ENCODE measurements at places on chromosomes 5 and 9.

GRCh38 chr5:411728-412127, 31.2 kb upstream of the EXOC3 start:
- no peak for DNase-seq

- no peak for DNase-seq
These were observed 29.2 kb downstream of the EXOC3 start for GRCh38 chr5:472076-472655.

GRCh38 chr5:10533226-10533625, 30.6 kb upstream of the ANKRD33B start:
- DNase-seq = no peak

DNA sequence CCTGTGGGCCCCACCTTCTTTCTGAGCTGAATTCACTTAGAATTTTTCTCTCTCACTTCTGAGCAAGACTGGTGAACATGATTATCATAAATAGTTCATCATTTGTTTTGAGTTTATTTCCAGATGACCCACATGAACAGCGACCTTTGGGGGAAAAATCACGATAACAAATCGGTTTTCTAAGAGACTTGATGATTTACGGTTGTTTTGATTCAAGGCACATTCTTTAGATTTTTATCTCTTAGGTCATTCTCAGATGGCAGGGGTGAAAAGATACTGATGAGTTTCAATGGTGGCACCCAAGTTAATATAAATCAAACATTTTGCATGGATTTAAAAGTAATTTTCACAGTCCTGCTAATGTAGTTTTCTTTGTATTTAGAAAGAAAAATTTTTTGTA, 95.1 kb downstream of the DMXL1 start:
- no peak for DNase-seq

GRCh38 chr5:146331423-146331822, 7.2 kb upstream of the POU4F3 start:
- DNase-seq = no peak

DNA sequence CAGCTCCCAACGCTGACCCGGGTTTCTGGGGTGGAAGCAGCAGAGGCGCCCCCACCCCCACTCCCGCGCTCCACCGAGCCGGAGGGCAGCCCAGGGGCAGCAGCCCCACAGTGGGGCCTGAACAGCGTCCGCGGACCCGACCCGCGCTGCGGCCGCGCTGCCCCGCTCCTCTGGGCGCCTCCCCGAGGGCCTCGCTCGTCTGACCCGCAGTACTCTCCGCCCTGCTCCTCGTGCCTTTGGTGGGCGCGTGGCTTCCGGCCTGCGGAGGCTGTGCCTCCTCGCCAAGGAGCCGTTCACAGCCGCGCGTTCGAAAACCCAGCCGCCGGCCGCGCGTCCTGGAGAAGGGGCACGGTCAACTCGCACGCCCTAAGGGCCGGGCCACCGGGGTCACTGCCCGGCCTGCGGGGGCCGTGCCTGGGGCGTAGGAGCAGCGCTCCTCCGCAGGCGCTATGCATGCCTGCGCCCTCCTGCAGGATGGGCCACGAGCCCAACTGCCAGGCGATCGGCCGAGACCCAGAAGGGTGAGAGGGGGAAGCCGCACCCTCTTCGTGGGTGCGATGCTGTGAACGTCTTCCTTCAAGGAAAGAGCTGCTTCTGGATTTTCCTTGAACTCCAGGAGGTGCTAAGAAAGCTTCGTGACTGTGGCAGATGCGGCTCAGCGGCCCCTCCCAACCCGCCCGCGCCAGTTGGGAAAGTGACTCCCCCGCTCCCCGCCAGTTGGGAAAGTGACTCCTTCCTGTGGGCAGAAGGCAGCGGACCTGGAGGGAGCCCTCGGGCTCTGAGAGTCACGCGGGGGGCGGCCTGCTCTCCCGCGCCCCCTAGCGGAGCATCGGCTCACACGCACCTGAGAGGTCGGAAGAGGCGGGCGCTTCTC, 82.7 kb downstream of the HSD17B3 start:
- peak; percentile 23 for DNase-seq

- no peak for DNase-seq
These were observed 44.0 kb upstream of the MAN2A1 start for GRCh38 chr5:109645707-109646192.

GRCh38 chr5:126441230-126441629, 18.0 kb downstream of the GRAMD2B start:
- DNase-seq = no peak

DNA sequence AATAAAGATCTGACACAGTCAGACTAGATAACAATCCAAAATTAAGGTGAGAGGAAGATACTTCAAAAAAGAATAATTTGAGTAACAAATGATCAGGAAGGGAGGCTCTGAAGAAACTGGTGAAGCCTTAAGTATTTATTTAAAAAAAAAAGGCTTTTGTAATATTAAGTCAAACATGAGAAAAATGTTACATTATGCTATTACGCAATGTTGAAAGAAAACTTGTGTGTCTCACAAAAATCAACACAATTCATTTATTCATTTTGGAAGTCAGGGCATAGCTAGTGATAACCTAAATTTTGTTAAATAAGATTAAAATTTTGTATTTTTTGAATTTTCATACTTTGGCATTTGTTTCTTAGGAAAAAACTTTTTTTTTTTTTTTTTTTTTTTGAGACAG, 28.2 kb downstream of the WDR41 start:
- no peak for DNase-seq

DNA sequence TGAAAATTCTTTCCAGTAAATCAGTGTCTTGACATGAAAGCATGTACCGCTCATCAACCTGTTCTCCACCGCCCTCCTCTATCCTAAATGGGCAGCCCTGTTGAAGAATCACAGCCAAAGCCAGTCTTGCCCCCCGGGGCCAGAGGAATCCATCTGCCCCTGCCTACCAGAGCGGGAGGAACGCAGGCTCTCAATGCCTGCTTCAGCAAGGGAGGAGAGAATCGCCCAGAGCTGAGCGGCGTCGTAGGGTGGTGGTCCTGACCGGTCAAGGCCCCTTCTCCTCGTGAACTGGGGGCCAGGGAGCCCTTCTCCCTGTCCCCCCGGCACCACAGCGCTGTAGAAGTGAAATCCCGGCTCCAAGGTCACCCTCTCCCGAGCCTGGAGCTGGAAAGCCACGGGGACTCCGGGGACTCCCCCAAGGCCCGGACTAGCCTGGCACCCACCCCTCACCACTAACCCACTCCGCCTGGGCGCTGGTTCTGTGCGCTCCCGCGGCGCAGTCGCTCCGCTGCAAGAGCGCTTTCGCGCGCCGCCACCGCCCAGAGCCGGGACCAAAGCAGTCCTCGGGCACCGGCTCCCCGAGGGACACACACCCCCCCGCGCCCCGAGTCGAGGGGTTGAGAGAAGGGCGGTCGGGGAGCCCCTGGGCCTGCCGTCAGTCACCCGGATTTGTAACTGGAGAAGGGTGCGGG, 718 bp upstream of the TMEM215 start:
- no peak for DNase-seq

DNA sequence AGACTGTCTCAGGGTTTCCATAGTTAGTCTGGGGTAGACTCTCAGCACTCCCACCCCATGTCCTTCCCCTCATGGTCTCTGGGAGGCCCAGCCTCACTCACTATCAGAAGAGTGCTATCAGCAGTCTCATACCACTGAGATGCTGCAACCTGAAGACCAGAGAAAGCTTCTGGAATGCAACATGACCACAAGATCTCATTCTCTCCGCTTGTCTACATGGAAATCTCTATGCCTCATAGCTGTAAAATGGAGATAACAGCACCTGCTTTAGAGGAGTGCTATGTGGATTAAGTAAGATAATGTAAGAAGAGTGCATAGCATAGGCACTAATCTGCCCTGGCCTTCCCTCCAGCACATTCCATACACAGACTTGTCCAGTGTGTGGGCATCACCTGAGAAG, 47.0 kb upstream of the ZNF169 start:
- no peak for DNase-seq

GRCh38 chr5:177440211-177440989, 6.2 kb upstream of the PRR7 start:
- DNase-seq = no peak

DNA sequence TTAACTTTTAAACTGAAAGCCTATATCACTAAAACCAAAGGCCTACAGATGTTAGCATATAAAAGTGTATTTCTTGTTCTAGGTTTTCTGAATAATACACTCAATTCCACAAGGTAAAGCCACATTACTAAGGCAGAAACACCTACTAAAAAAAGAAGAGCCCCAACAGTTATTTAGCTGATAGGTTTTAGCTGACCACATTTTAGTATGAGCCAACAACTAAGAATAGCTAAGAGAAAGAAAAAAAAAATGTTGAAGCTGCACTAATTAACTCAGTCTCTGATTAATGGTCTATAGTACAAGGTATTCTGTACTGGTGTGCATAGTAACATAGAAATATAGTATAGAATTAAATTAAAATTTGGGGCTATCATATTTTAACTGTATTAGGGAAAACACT, 23.5 kb downstream of the ZFR start:
- no peak for DNase-seq

DNA sequence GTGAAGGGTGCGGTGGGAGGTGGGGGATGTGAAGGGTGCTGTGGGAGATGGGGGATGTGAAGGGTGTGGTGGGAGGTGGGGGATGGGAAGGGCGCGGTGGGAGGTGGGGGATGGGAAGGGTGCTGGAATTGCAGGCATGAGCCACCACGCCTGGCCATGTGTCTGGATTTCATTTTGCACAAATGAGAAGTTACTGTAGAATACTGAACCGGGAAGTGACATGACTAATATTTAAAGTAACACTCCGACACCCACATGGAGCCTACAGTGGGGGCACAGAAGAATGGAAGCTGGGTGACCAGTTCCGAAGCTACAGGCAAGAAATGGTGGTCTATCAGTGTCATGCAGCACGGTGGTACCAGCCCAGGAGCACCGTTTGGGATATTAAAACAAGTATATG, 69.9 kb upstream of the SPTLC1 start:
- no peak for DNase-seq

- DNase-seq = no peak
These were observed 81.1 kb downstream of the PTPN3 start for GRCh38 chr9:109417054-109417453.

- DNase-seq = no peak
These were observed 25.9 kb downstream of the ZDHHC11B start for GRCh38 chr5:758698-759053.

DNA sequence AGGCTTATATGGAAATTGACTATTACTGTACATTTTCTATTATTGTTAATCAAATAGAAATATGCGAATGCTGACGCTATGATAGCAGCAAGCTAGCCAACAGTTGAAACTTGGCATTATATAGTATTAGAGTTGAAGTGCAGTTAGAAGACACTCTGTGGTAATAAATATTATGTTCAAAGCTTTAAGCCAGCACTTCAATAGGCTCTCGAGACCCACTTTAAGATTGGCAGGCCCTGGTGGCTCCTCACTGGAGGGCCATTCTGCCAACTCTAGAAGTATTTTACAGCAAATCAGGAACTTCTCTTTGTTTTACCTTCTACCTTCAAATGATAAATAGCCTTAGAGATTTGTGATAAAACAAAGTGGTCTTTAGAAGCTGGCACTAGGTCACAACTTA, 2029.0 kb upstream of the WWC1 start:
- no peak for DNase-seq

- DNase-seq = no peak
These were observed 43.9 kb downstream of the ADAMTS2 start for GRCh38 chr5:179301376-179301775.

DNA sequence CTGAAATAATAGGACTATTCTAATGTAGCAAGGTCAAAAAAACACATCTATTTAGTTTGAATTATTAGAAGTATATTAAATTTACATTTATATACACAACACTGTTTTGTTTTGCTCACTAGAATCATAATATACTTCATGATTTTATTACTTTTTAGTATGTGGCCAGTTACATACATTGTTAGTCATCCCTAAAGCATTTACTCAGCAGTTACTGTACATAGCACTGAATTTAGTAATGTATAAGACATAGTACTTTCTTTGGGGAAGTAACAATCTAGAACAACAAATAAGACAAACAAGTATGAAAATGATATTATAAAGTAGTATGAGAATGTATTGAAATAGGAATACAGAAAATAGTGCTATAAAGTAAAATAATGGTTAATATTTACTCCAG, 28.2 kb downstream of the ERCC8 start:
- DNase-seq = no peak

DNA sequence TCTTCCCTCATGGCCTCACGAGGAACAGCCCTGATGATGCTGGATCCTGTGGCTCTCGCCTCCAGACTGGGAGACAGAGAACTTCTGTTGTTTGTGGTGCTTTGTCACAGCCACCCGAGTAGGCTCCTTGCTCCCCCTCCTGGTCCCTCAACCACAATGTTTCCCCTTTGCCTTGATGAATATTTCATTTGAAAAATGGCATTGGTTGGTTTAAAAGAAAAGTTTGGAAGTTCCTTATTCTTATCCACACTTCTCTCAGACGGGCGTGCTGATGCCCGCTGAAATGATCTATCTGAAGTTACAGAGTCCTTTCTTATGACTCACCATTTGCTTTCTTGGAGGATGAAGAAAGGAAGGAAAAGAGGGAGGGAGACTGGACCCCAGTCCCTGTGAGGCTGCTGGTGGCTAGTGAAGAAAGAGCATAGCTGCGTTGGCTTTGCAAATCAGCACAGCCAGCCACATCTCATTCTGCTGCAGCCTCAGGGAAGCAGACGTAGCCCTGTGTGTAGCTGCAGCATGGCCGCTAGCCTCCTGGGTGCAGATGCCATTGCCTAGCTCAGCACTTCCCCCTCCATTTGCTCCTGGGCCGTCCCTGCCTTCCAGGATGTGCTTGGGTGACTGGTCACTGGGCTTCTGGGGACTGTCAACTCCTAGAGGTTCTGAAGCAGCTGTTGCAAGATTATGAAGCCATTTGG, 185.9 kb downstream of the ERCC6L2 start:
- DNase-seq = no peak

GRCh38 chr9:124015661-124016131, 4.1 kb downstream of the LHX2 start:
- DNase-seq = no peak

DNA sequence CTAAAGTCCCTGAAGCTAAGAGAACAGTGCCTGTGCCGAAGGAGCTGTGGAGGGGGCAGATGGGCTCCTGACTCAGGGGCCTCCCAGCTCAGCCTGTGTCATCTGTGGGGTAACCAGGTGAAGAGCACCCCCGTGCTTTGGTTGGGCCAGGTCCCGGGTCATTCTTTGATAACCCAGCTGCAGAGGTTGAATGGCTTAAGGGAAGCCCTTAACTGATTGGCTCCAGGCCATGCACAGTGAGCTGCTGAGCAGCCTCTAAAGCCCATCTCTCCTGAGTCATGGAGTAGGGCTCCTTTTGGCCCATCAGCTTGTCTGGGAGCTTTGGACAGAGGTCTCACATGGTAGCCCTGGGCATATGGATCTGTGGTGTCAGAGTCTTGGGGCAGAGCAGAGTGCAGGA, 28.7 kb downstream of the COL27A1 start:
- DNase-seq = no peak

GRCh38 chr5:115417076-115417475, 120.6 kb upstream of the CCDC112 start:
- no peak for DNase-seq

- no peak for DNase-seq
These were observed 1.4 kb upstream of the HSDL2 start for GRCh38 chr9:112378328-112379176.

GRCh38 chr9:90795084-90795483, 6.5 kb upstream of the SYK start:
- DNase-seq = no peak

- DNase-seq = peak; percentile 35
These were observed 28.8 kb downstream of the TMEM174 start for GRCh38 chr5:73201547-73202513.
